Activated CD4-positive, alpha-beta T cell treated with anti-CD3 and anti-CD28 coated beads, Interleukin-2, amount 50 U/mL, for 48 hours (primary cell): ENCODE measurements at places on chromosomes 2 and 18.
A peak's percentile ranks its signal among the peaks of the same experiment; 100 is the strongest.

GRCh38 chr2:49070716-49071115 is 83.6 kb downstream of the FSHR start:
- no peak for DNase-seq

- no peak for DNase-seq
Observed at GRCh38 chr2:233464531-233465240, 101.9 kb downstream of the USP40 start.

GRCh38 chr2:67240507-67240906 is 156.6 kb upstream of the ETAA1 start:
- DNase-seq: no peak

DNA sequence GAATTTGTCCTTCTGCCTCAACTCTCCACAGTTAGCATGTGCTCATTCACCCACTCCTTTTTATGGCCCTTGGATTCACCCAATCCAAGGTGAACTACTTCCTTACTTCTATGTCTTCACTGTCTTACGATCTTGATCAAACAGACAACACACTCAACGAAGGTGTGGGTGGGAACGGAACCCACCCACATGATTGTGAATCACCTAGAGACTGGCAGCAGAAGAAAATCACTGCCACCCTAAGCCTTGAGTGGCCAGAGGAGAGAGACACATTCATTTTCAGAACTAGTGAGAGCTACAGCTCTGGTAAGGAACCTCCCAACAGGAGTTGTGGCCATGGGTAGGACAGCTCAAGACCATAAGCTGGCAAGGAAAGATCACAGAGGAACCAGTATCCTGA is 194.3 kb downstream of the PLCL1 start:
- DNase-seq: no peak

- no peak for DNase-seq
Observed at GRCh38 chr2:19739256-19739655, 162.5 kb downstream of the TTC32 start.

DNA sequence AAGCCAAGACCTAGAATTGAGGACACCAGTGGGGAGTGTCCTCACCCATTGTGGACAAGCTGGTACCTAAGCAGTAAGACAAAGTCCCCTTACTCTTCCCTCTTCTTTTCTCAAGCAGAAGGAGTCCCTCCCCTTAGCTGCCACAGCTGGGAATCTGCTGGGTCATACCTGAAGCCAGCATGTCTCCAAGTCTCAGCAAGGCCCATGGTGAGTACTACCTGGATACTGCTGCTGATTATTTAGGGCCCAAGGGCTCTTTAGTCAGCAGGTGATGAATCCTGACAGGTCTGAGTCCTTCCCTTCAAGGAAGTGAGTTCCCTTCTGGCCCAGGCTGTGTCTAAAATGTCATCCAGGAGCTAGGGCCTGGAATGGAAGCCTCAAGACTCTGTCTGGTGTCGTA is 198.6 kb upstream of the STK17B start:
- DNase-seq: no peak

DNA sequence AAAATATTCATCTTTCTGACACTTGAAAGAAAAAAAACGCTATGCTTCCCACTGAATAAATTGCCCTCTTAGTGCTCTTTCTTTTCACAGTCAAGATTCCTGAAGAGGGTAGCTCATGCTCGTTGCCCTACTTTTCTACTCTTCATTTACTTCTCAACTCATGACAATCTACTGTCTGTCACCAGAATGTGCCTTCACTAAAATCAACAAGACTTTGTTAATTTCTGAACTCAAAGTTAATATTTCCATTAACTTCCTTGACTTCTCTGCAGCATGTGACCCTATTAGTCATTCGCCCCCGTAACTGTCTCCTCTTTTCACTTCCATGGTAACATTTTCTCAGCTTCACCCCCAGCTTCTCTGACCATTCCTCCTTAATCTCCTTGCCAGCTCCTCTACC is 98.9 kb upstream of the MAPRE2 start:
- no peak for DNase-seq

DNA sequence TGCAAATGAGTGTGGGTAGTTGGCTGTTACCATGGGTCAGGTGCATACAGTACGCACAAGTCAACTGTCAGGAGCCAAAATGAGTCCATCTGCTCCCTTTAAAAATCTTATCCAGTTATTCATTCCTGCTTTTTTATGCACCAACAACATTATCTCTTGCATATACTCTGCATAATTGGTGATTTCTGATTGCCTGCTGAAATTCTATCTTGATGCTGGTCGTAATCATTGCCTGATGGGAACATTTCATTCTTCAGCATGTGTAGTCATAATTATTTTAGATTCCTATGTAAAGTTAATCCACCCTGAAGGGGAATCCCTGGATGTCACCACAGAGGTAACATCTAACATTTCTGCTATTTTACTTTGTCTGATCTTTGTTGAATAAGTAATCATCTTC is 102.2 kb upstream of the RND3 start:
- no peak for DNase-seq

DNA sequence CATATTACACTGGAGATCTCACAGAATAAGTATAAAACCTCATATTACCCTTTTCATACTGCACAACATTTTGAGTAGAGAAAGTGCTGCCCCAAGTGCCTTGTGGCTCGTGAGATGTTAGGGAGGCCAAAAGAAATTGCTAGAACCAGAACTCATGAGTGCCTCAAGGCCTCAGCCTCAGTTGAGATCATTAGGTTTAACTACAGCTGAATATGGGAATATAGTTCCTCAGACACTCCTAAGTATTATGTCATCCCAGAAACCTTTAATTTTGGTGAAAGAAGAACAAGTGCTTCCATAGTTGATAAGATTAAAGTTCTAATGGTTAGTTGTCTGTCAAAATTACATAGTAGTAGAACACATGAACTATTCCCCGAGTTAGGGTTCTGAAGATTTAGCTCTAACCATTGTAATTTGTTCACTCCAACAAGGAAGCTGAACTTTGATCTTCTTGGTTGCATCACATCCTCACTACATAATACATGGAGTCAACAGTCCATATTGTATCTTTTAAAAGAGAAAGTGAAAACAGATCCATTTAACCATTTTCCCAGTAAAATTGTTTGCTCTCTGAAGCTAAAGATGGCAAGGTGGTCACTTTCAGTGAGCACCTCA is 9.6 kb upstream of the AQP4 start:
- no peak for DNase-seq

- DNase-seq: no peak
Observed at GRCh38 chr18:29547626-29548025, 1370.7 kb upstream of the CDH2 start.

- no peak for DNase-seq
Observed at GRCh38 chr2:240619506-240620148, 5.7 kb upstream of the GPR35 start.

- no peak for DNase-seq
Observed at GRCh38 chr2:176146645-176147044, 4.7 kb upstream of the HOXD4 start.

GRCh38 chr2:138507267-138507666 is 5.7 kb downstream of the SPOPL start:
- DNase-seq: no peak

GRCh38 chr18:13568443-13569392 is 157.6 kb downstream of the FAM210A start:
- peak; percentile 67 for DNase-seq
